Thoracic aorta (tissue), 2 donors: ENCODE measurements at places on chromosomes 2 and 18. TPM values are rescaled to one million over a fixed set of nuclear protein-coding genes. Genes with fewer than 3 reads are reported as not detected.

FEZ2 gene
- 51.4 TPM for total RNA-seq

THADA gene
- total RNA-seq: 33.3 TPM

PCARE gene
- total RNA-seq: not detected

CABLES1 gene
- total RNA-seq: 28.7 TPM

GCKR gene
- 5.7 TPM for total RNA-seq

TGFA gene
- 1.9 TPM for total RNA-seq

DNA sequence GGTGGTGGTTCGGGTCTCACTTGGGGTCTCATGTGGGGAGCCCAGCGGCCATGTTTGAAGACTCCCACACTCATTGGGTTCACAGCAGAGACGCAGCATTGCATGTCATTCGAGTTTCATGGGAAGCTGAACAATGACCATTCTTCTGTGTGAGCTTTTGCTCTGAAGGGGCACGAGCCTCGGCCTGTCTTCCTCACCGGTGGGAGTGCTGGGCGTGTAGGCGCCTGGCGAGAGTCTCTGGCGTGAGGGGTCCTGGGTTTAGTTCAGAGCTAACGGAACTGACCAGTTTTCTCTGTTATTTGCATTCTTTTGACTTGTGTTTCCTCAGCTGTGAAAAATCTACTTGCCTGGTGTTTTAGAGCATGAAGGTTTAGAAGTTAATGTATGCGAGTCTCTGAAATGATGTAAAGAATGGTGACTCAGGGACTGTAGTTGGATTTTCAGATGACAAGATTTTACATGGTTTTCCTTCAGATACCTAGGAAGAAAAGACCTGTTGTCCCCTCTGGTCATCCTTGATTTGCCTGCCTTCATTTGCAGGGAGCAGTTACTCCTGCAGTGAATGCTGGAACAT, 98.1 kb downstream of the ARMC9 start:
- no peak overlapping the region for H3K27ac ChIP-seq
- H3K27me3 ChIP-seq: no peaks in the 10 kb centered on the region
- H3K4me3 ChIP-seq: no peak overlapping the region
- no peaks in the 10 kb centered on the region for H3K4me1 ChIP-seq

DNA sequence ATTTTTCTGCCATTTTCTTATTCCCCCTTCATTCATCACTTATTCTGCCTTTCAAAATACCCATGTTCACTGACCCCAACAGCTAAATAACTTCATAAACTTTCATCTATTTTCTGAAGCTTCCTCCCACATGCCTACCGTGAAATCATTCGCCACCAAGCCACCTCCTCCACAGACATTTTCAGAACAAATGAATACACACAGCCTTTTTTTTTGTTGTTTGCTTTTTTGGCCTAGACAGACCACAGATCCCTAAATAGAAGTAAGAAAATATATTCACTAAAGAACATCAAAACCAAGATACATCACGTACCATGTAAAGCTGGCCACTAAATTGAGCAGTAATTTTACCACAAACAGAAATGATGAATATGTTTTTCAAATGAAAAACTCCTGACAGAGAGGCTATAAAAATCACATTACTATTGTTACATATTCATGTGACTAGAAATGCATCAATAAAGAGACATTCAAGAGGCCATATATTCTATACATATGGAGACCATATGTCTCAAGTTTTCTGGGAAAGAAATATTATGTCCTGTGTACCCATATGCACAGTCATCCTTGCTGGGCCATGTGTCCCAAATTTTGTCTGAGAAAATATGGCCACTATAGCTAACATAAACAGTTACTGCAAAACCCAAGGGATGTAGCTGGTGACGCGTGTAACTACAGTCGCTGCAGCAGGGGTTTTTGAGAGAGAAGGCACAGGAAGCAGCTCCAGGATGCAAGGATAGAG, 200.3 kb downstream of the FBXO15 start:
- H3K27ac ChIP-seq: no peak overlapping the region
- no peaks in the 10 kb centered on the region for H3K36me3 ChIP-seq
- DNase-seq: no peak

DNA sequence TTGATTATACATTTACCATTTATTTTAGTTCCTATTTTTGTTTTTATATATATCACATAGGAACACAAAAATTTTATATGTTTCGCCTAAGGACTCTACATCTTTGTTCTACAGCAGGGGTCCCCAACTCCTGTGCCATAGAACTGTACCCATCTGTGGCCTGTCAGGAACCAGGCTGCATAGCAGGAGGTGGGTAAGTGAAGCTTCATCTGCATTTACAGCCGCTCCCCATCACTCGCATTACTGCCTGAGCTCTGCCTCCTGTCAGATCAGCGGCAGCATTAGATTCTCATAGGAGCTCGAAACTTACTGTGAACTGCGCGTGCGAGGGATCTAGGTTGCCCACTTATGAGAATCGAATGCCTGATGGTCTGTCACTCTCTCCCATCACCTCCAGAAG, 25.3 kb downstream of the TRAK2 start:
- no peaks in the 10 kb centered on the region for H3K36me3 ChIP-seq
- no peak for DNase-seq
- H3K4me1 ChIP-seq: peaks cover 10% of the 10 kb centered on the region
- H3K4me3 ChIP-seq: no peak overlapping the region

DNA sequence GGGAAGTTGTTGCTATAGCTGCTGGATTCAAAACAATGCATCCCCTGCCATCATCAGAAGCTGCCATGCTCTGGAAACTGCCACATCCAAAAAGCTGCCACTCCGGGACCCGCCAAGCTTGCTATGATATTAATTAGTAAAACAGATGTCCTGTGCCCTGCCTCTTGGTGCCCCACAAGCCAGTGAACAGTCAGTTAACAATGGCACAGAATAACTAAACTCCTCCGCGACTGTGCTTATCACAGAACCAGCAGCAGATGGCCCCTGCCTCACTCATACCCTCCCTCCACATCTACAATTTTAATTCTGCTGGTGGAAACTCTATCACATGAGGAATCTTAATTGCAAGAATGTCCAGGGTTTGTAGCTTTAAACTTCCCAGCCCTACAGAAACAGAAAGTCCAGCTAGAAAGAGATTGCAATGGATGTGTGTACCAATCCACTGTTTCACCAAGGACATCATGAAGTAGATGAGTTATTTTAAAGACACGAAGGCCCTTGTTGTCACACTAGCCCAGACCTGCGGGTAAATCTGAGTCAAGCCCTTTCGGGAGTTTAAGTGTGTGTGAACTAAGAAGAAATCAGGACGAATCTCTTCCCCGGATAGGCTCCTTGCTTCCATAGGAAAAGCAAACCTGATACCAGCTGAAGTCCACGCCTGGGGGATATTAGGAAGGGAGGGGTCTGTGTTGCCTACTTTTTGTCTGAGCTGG, 7.4 kb upstream of the ACYP2 start:
- no peaks in the 10 kb centered on the region for H3K27me3 ChIP-seq
- no peak overlapping the region for H3K27ac ChIP-seq
- peaks cover 23% of the 10 kb centered on the region for H3K4me1 ChIP-seq
- H3K36me3 ChIP-seq: no peaks in the 10 kb centered on the region

GRCh38 chr2:240615820-240616547, 9.3 kb upstream of the GPR35 start:
- no peak overlapping the region for H3K27ac ChIP-seq
- H3K4me3 ChIP-seq: no peak overlapping the region
- H3K36me3 ChIP-seq: no peaks in the 10 kb centered on the region
- no peaks in the 10 kb centered on the region for H3K4me1 ChIP-seq
- no peaks in the 10 kb centered on the region for H3K27me3 ChIP-seq
- no peak for DNase-seq

- peaks cover 7% of the 10 kb centered on the region for H3K4me1 ChIP-seq
- peak overlapping the region; percentile 43 for H3K27ac ChIP-seq
- H3K36me3 ChIP-seq: no peaks in the 10 kb centered on the region
- H3K4me3 ChIP-seq: no peak overlapping the region
- H3K27me3 ChIP-seq: no peaks in the 10 kb centered on the region
Observed at GRCh38 chr2:159996792-159997546, 65.4 kb downstream of the PLA2R1 start.

GRCh38 chr2:43508209-43508608, 87.6 kb downstream of the THADA start:
- no peak overlapping the region for H3K4me3 ChIP-seq
- H3K27ac ChIP-seq: no peak overlapping the region
- no peaks in the 10 kb centered on the region for H3K27me3 ChIP-seq
- no peak for DNase-seq

- H3K27ac ChIP-seq: no peak overlapping the region
- H3K4me3 ChIP-seq: no peak overlapping the region
- peaks cover 3% of the 10 kb centered on the region for H3K4me1 ChIP-seq
- H3K36me3 ChIP-seq: no peaks in the 10 kb centered on the region
- DNase-seq: no peak
- no peaks in the 10 kb centered on the region for H3K27me3 ChIP-seq
Observed at GRCh38 chr18:8735274-8735673, 29.9 kb downstream of the MTCL1 start.

GRCh38 chr2:225670111-225670974, 270.8 kb downstream of the NYAP2 start:
- no peaks in the 10 kb centered on the region for H3K4me1 ChIP-seq
- DNase-seq: no peak
- no peak overlapping the region for H3K27ac ChIP-seq
- no peaks in the 10 kb centered on the region for H3K27me3 ChIP-seq

DNA sequence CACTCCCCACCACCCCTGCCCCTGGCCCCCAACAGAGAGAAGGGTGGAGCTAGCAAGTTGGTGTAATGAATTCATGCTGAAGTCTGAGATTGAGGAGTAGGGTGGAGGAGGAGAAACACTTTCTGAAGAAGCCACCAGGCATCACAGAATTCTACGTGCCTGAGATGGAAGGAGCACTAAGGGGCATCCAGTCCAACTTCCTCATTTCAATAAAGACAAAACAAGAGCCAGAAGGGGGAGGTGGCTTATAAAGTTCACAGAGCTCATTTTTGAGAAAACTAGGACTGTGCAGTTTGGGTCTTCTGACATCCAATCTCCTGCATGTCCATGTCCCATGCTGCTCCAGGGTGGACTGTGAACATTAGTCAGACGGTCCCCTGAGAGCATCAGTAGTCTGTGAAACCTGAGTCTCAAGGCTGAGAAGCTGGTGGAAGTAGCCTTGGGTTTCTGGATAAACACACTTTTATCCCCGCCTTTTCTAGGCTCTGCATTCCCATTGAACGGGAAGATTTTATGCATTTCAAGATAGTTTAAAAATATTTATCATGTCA, 77.7 kb downstream of the TRIM43 start:
- no peak overlapping the region for H3K4me3 ChIP-seq
- no peak for DNase-seq
- H3K36me3 ChIP-seq: no peaks in the 10 kb centered on the region
- no peaks in the 10 kb centered on the region for H3K27me3 ChIP-seq
- H3K27ac ChIP-seq: no peak overlapping the region
- H3K4me1 ChIP-seq: no peaks in the 10 kb centered on the region

GRCh38 chr18:64712035-64712434, 563.1 kb upstream of the LINC00305 start:
- no peaks in the 10 kb centered on the region for H3K4me1 ChIP-seq
- H3K27me3 ChIP-seq: no peaks in the 10 kb centered on the region
- no peak for DNase-seq
- no peaks in the 10 kb centered on the region for H3K36me3 ChIP-seq

DNA sequence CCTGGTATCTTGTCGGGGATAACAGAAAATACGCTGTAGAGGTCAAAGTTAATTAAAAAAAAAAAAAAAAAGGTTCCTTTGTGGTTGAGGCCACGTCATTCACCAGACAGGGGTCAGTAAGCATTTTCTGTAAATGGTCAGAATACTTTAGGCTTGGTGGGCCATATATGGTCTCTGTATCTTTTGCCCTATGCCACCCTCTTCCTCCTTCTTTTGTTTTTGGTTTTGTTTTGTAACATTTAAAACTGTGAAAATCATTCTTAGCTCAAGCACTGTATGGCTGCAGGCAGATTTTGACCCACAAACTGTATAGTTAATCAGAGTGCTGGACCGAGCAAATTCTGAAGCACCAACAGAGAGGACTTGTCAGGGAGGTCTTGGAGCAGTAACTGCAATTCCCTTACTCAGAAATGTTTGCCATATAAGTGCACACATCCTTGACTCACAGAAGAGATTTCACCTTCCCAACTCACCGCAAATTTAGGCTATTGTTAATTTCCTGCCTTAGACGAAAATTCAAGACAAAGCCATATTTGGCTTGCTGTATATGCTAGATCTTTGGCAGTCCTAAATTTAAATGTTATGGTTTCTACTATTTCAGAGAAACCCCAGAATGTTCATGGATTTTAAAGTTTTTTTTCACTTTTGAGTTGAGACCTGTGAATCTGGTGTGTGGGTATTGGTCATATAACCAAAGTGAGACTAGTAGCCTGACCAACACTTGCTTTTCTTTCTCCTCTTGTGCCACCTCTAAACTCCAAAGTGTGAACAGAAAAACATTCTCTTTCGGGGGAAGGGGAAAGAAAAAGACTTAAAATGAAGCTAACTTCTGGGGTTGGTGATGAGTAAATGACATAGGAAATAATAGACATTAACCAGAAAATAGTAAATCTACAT, 65.4 kb downstream of the DOCK10 start:
- H3K4me3 ChIP-seq: no peak overlapping the region
- no peaks in the 10 kb centered on the region for H3K27me3 ChIP-seq
- peak overlapping the region; percentile 37 for H3K27ac ChIP-seq
- no peaks in the 10 kb centered on the region for H3K36me3 ChIP-seq
- no peak for DNase-seq

DNA sequence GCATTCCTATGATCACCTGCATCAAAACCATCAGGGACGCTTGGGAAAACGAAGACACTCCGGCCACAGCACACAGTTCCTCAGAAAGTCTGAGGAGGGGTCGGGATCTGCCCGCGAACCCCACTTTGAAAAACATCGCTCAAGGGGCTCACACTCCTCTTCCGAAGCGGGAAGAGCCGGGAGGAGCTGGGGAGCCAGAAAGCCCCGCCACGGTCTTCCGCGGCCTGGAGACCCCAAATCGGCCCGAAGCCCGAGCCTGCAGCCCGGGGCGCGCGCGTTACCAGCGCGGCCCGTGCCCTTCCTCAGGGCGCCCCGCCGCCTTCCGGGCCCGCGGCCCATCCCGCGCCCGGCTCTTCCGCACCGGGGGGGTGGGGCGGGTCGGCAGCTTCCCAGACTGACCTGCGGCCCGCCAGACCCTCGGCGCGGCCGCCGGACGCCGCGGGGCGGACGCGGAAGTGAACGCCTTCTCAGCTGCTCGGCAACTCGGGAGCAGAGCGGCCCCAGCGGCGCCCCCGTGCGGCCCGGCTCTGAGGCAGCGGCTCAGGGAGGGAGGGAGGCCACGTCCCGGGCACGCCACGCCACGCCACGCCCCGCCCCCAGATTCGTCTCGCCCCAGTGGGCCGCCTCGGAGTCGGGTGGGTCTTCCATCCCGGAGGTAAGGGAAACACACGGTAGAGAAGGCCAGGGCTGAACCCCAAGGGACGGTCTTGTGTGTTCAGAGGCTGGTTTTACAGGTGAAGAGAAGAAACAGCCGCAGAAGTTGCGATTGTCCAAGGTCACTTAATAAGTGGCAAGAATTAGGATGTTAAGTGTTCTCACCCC, at the start of gene KCTD18:
Gene KCTD18, minus strand, starts transcription at position 457 of the 822 bp plus-strand sequence. CDS start 3,052 bp downstream, outside the sequence.
- H3K27me3 ChIP-seq: no peaks in the 10 kb centered on the region
- peak within 1 kb of the TSS; percentile 82 for H3K4me3 ChIP-seq
- H3K4me1 ChIP-seq: peaks cover 4% of the 10 kb centered on the region
- H3K27ac ChIP-seq: peak within 1 kb of the TSS; percentile 80
- peak; percentile 65 for DNase-seq

GRCh38 chr2:110770404-110770958, 38.1 kb downstream of the ACOXL start:
- DNase-seq: no peak
- no peak overlapping the region for H3K27ac ChIP-seq
- no peak overlapping the region for H3K4me3 ChIP-seq
- H3K36me3 ChIP-seq: no peaks in the 10 kb centered on the region

- no peak overlapping the region for H3K27ac ChIP-seq
- no peaks in the 10 kb centered on the region for H3K36me3 ChIP-seq
- H3K27me3 ChIP-seq: no peaks in the 10 kb centered on the region
- no peak overlapping the region for H3K4me3 ChIP-seq
Observed at GRCh38 chr2:85468704-85469349, 50.3 kb downstream of the SH2D6 start.
